ENCODE measurements at places on chromosomes 11 and 22.

DNA sequence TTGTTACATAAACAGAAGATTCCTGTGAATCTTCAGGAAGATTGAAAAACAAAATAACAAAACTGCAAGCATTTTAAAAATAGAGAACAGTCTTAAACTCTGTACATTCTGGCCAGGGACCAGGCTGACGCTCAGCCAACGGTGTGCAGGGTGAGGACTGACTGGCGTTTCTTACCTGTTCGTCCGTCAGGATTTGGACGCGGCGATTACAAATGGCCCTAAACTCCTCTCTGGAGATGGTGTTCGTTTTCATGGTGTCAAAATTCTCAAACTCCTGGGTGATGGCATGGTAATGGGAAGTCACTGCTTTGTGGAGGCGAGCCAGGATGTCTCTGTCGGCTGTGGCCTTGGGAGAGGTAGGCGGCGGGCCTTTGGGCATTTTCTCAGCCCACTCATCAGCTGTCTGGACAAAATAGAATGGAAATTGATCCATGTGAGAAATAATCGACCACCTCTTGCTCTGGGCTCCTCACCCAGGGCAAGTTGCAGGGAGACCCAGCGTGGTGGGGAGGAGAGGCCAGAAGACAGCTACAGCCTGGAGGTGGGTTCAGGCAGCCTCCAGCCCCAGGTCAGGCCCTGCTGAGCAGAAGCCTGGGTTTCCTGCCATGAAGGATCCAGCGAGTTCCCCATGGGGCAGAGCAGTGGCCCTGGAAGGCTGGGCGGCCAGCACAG, 143.0 kb downstream of the MPPED1 start:
- DNase-seq: no peak

DNA sequence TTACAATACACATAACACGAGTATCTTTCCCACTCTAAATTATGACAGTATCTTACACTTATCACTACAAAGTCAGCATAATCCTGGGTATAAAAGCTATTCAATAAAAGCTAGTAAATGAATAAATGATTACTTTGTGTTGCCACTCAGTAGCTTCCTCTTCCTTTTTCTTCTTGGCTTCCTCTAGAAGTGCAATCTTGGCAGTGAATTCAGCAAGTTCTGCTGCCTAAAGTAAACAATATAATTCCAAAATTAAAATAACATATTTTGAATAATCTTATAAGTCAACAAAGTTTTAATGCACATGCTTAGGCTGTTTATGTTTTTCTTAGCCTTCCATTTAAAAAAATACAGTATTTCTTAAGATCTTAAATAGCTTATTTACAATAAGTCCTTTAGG, 60.4 kb downstream of the RDX start:
- DNase-seq: no peak

DNA sequence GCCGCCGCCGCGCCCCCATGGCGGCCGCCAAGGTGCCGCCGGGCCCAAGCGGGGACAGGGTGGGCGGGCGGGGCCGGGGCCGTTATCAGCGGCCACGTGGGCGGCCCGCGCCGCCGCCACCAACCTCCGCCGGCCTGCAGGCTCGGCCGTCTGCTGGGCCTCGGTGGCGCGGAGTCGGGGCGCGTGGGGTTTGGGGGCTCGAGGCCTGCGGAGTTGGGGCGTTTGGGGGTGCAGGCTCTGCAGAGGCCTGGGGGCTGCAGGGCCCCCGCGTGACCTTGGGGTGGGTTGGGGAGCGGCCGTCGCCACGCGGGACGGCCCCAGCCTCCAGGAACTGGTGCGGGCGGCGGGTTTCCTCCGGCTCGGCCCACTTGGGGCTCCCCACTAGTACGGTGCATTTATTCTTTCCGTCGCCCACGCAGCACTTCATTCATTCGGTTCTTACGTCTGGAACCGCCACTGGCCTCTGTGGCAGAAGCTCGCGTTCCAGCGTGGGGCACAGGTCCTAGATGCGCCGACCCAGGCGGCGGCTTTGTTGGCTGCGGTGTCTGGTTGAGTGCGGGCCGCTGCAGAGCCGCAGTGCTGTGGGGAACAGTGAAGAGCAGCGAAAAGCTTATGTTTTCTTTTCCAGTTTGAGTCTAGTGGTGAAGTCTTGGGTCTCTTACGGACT, 740 bp upstream of the TRMT2A start:
- DNase-seq: peak; percentile 57

GRCh38 chr11:11391169-11391568, 38.1 kb upstream of the CSNK2A3 start:
- DNase-seq: no peak

- DNase-seq: no peak
These were observed 46.7 kb downstream of the MEI1 start for GRCh38 chr22:41745968-41746367.

GRCh38 chr11:82675838-82676237, 57.8 kb downstream of the FAM181B start:
- no peak for DNase-seq

DNA sequence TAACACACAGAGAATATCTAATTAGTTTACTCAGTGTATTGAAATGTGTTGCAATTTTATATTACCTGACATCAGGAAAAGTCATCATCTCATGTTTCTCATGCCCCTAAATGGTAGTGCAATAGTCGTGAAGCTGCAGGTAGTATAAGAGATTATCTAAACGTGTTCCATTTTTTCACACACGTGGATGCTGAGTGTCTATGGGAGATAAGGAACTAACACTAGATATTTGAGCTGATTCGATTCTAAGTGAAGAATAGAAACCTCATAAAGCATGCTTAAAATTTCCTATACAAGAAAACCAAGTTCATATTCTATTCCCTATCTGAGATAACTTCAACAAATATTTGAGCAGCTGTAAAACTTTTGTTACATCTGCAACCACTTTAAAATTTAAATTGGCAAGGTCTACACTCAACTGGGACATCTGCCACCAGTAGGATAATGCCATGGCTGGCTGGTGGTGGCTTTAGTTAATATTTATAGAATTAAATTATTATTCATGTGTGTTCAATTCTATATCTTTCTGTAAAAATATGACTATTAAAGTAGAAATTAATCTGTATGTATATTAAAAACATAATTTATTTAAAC, 388.8 kb downstream of the LUZP2 start:
- DNase-seq: no peak

DNA sequence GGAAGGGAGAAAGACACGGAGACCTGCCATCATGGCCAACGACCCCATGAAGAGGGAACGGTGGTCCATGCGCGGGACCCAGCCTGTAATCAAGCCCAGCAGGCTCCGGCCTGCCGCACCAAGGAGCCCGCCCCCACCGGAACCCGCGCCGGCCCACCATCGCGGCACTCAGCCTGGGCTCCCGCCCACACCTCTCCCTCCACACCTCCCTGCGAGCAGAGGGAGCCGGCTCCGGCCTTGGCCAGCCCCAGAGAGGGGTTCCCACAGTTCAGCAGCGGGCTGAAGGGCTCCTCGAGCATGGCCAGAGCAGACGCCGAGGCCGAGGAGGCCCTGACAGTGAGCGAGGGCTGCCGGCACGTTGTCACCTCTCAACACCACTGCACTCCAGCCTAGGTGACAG, 1302.8 kb upstream of the CNTN5 start:
- DNase-seq: no peak

DNA sequence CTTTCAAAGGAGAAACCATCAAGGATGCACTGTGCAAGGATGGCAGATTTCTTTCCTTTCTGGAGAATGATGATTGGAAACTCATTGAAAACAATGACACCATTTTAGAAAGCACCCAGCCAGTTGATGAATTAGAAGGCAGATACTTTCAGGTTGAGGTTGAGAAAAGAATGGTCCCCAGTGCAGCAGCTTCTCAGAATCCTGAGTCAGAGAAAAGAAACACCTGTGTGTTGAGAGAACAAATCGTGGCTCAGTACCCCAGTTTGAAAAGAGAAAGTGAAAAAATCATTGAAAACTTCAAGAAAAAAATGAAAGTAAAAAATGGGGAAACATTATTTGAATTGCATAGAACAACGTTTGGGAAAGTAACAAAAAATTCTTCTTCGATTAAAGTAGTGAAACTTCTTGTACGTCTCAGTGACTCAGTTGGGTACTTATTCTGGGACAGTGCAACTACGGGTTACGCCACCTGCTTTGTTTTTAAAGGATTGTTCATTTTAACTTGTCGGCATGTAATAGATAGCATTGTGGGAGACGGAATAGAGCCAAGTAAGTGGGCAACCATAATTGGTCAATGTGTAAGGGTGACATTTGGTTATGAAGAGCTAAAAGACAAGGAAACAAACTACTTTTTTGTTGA, 9.8 kb downstream of the FAM111A start:
- no peak for DNase-seq

- no peak for DNase-seq
These were observed 107.7 kb upstream of the DDI1 start for GRCh38 chr11:103928802-103929161.

DNA sequence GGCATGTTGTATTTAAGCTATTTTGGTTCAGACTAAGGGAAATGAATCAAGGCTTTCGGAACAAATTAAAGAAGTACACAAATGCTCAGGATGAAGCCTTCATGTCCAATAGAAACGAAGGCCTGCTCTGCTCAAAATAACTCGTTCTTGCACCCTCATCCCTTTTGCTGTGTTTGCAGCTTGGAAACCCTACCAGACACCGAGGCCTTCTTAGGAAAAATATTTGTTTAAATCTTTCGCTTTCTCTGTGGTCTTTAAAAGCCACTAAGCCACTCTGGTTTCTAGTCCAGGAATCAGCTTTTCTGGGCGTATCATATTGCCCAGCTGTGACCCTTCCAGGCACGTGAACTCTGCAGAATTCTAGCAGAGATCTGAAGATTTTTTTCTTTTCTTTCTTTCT, 60.9 kb upstream of the HSPA8 start:
- DNase-seq: no peak

DNA sequence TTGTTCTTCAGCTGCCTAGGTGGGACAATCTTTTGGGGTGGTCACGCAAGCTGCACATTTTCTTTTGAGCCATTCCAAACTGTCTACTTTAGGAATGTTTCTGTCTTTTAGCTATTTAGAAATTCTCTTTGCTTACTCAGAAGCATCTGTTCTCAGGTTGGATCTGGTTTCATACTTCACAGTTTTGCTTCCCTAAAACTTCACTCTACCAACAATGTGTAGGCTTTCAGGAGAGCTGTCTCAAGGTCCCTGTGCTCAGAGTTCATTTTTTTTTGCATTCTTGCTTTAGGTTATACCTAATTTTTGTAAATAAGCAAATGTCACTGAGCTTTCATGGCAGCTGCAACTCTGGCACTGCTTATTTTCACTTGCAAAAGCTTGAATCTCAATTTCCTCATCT, 36.7 kb downstream of the CCDC90B start:
- DNase-seq: no peak

GRCh38 chr11:87437844-87438223, 400.1 kb downstream of the TMEM135 start:
- no peak for DNase-seq

- DNase-seq: no peak
These were observed 382 bp downstream of the C11orf54 start for GRCh38 chr11:93741882-93742226.
